Stimulated activated CD4-positive, alpha-beta T cell treated with anti-CD3 and anti-CD28 coated beads, Interleukin-15, amount 100 ng/mL, for 48 hours (primary cell): ENCODE measurements at places on chromosomes 7 and 10.

DNA sequence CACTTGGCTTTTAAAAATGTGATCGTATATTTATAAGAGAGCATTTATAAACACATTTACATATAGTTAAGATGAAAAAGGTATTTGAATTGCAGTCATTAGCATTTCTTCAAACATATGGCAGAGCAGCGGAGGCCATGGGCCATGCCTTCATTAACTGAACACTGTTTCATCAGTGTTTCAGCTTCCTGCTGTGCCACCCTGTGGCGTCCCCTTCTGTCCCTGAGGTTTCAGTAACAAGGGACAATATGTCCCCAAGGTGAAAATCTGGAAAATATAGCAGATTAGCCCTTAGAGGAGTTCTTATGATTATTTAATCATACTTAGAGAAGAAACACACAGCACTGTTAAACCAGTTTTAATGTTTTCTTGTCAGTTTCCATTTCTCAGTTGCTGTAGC, 577.8 kb downstream of the ETV1 start:
- no peak for DNase-seq

DNA sequence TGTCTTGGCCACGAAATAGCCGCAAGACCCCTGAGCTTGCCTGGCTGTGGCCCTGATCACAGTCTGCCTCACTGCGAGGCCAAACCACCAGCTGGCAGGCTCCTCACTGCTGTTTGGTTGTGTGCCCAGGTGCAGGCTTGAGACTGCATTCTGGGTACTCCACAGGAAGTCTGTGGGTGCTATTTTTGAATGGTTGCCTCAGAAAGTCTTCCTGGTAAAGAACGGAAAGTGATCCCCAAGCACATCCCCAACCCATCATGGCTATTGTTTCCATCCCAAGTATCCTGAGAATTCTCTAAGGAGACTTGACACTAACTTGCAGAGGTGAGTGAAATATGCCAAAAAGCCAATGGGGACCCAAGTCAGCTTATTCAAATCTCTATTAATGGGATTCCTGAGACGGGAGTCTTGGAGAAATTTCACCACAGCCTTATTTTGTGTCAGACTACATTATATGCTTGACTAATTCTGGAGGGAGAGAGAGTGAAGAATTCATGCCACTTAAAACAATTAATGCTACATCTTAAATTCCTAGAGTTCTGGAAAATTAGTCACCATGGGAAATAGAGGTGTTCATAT, 170.9 kb downstream of the RAMP3 start:
- no peak for DNase-seq

DNA sequence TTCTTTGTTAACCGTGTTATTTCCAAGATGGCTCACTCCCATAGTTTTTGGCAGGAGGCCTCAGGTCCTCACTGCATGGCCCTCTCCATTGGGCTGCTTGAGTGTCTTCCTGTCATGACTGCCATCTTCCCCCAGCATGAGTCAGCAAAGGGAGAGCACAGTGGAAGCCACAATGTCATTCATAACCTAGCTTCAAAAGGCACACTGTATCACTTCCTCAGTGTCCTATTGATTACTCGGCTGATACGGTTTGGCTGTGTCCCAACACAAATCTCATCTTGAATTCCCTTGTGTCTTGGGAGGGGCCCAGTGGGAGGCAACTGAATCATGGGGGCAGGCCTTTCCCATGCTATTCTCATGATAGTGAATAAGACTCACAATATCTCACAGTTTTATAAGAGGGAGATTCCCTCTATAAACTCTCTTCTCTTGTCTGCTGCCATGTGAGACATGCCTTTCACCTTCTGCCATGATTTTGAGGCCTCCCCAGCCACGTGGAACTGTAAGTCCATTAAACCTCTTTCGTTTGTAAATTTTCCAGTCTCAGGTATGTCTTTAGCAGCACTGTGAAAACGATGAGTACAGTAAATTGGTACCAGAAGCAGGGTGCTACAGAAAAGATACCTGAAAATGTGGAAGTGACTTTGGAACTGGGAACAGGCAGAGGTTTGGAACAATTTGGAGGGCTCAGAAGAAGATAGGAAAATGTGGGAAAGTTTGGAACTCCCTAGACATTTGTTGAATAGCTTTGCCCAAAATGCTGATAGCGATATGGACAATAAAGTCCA, 106.5 kb downstream of the PRLHR start:
- no peak for DNase-seq

DNA sequence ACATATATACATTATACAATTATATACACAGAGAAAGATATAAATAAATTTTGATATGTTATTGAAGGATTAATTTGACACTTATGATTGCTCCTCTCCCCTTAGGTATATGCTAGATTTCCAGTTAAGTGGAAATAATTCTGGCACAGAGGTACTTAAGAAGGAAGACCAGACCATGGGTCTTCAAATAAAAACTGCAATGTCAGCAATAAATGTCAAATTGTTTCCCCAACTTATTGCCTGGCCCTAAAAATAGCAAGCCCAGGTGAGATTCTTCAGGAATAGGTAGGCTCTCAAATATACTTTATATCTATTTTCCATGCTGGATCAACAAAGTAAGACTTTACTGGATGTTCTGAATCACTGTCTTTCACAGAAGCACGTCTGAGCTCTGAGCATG, 551.3 kb upstream of the STEAP1 start:
- DNase-seq: no peak

DNA sequence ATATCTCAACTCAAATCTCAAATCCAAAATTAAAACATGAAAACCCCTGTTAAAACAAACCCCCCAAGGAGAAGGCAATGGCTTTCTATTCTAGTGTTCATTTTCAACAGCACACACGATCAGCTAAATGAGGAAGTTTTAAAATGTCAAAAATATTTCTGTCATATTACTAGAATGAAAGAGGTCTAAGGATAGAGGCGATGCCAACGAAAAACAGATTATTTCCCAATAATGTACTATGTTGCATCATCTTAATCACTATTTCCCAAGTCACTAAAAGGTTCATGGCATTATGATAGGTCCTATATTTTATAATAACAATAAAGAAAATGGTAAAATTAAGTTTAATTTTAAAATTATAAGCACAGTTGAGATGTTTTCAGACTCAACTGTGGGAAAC, 10.1 kb downstream of the CNOT4 start:
- DNase-seq: no peak

DNA sequence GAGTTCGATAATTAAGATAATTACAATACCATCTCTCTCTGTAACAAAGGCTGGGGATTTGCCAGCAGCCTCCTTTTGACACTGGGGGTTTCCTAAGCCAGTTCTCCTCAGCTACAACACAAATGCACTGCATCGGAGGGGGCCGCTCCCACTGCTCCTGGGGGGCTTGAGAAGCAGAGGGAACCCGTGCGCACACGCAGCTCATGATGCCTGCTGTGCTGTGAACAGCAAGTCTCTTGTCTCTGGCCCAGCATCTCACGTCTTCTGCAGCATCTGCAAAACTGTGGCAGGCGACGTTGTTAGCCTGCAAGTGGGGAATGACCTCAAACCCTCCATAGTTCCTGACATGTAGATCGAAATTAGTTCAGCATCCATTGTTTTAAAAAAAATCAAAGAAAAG, 5.5 kb downstream of the VIPR2 start:
- DNase-seq: no peak

DNA sequence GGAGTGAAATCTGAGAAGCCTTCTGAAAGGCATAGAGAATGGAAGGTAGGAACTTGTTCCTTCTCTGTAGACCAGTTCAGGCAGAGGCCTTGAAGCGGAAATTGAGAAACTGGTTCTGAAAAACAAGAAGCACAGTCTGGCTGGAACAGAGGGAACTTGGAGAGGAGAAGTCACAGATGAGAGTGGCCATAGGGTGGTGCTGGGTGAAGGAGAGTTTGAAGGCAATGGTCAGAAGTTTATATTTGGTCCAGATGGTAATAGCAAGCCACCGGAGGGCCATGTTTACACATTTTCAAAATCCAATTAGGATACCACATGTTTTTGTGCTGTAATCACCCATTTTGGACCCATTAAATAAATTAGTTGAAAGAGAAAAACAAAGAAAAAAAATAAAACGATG, 692.5 kb downstream of the INHBA start:
- no peak for DNase-seq

GRCh38 chr7:2120841-2121830, 111.6 kb downstream of the MAD1L1 start:
- DNase-seq: no peak

DNA sequence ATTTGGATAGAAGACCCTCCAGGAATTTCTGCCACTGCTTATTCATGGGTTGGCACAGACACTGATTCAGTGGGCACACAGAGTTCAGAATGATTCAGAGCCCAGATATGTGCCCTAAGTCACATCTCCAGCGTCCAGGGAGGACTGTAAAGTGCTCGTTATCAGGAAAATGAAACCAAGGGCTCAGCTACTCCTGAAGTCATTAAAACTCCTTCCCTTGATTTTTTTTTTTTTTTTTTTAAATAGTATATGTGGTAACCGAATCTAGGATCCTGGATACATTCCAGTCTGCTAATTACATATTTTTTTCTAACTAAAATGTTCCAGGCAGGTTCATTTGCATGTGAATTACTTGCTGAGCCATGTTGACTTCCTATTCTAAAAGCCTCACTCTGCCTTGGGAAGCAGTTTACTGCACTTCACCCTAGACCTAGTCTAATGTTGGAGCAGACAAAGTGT, 34.7 kb downstream of the MET start:
- no peak for DNase-seq

GRCh38 chr7:17928055-17928454, 12.2 kb downstream of the SNX13 start:
- no peak for DNase-seq

DNA sequence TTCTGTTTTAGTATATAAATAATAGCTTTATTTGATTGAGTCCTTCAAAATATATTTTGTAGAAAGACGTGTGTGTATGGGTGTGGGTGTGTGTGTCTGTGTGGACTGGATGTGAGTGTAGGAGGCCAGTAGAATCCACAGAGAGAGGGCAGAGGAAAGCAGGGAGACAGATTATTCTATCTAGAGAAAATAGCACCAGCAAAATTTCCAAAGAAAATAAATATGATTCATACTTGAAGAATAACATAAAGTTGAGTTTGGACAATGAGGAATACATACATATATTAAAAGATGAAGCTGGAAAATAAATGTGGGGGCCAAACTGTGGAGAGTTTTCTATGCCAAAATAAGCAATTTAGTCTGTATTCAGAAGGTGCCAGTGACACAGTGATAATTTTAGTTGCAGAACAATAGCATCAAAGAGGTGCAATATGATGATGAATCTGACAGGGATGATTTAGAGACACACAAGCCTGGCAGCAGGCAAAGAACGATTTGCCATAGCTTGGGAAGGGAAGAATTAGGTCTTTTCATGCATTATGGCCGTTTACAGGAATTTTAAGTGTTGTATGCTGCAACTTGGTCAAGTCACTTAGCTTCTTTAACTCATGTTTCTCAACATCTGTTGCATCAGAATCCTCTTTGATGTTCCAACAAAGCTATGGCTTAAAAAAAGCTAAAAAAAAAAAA, 121.3 kb downstream of the SEMA3A start:
- no peak for DNase-seq

DNA sequence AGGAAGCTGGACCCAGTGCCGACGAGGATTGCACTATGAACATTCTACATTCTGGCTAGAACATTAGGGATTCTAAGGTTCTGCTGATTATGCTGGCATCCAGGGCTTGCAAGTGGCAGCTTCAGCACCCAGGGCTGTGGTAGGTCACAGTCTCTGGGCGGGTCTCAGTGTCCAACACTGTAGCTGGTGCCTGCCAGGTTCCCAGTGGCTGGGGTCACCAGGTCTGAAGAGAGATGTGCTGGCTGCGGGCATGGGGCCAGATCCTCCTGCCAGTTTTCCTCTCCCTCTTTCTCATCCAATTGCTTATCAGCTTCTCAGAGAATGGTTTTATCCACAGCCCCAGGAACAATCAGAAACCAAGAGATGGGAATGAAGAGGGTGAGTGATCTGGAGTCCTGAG, at the start of gene PTTG1IP2:
PTTG1IP2 (plus strand) TSS at position 86 of the 400 bp plus-strand sequence; CDS start at position 234, 148 bp downstream.
- DNase-seq: no peak

DNA sequence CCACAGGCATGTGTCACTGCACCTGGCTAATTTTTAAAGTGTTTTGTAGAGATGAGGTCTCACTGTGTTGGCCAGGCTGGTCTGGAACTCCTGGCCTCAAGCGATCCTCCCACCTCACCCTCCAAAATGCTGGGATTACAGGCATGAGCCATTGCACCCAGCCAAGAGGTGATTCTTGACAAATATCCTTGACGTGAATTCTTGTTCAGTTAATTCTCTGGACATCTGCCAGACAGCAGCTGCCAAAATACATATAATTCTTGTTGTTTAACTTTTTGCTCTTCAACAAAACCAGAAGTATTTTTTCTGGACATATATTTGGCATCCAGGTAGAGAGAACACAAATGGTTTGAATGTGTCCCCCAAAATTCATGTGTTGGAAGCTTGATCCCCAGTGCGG, 3.2 kb downstream of the ACADSB start:
- DNase-seq: no peak

DNA sequence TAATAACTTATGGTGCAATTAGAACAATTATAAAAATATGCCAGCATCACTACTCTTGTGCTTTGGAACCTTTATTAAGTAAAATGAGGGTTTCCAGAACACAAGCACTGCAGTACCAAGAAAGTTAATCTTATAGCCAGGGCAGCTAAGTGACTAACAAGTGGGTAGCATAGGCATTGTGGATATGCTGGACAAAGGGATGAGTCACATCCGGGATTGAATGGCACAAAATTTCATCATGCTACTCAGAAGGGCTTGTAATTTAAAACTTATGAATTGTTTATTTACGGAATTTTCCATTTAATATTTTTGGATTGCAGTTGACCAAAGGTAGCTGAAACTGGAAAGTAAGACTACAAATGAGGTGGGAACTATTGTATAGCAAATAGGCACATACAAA, 250.6 kb downstream of the C7orf25 start:
- no peak for DNase-seq

DNA sequence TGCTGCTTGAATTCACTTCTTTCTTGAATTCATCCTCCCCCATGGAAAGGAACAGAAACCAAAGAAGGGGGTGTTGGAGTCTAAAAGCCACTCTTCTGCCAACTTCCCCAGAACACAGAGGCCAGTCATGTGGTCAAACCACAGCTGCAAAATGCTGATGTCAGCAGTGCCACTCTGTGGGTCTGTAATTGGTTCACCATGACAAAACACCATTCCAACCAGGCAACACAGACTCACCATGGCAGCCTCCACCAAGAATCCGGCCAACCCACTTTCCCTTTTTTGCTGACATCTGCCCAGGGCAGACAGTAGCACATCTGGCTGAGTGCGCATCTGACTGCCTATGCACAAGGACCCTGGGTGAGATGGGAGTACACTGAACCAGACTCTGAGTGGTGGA, 16.8 kb downstream of the OSBPL3 start:
- no peak for DNase-seq

- DNase-seq: no peak
These were observed 11.6 kb upstream of the MNX1 start for GRCh38 chr7:157021871-157022680.

GRCh38 chr7:113608782-113609181, 310.0 kb downstream of the PPP1R3A start:
- DNase-seq: no peak
